ENCODE measurements at places on chromosomes 13 and 19.

GRCh38 chr13:110555601-110556223, 5.8 kb downstream of the RAB20 start:
- DNase-seq: no peak

- DNase-seq: no peak
Measured at GRCh38 chr19:45816236-45817009, 1.3 kb upstream of the RSPH6A start.

DNA sequence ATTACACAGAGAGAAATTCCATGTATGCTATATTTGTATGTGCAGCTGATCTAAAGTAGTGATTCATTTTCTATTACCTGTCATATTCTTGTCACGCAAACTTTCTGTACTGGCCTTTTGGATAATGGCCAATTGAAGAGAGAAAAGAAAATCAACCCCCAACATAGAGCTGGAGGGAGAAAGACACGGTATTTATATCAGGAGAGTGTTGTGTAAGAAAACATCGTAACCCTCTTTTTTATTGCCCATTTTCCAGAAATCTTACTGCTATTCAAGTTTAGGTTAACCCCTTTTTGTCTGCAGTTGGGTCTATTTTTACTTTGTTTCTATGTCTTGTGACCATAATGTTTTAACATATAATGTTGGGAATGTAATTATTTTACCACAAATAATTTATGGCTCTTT, 27.9 kb downstream of the DGKH start:
- DNase-seq: no peak

DNA sequence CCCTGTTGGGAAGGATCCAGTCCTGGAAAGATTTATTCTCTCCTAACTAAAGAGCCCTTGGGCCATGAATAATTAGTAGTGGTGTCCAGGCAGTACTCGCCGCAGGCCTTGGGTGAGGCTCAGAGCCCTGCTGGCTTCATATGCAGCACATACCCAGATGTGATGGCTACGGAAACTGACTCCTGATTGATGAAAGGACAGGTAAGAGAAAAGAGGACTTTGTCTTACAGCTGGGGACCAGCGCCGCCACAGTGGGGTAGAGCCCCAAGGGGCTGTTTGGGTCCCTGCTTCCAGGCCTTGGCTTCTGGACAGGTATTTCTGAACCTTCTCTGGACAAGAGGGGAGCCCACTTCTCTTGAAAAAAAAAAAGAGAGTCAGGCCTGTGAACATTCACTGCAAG, 1680.8 kb downstream of the EFNB2 start:
- DNase-seq: no peak

DNA sequence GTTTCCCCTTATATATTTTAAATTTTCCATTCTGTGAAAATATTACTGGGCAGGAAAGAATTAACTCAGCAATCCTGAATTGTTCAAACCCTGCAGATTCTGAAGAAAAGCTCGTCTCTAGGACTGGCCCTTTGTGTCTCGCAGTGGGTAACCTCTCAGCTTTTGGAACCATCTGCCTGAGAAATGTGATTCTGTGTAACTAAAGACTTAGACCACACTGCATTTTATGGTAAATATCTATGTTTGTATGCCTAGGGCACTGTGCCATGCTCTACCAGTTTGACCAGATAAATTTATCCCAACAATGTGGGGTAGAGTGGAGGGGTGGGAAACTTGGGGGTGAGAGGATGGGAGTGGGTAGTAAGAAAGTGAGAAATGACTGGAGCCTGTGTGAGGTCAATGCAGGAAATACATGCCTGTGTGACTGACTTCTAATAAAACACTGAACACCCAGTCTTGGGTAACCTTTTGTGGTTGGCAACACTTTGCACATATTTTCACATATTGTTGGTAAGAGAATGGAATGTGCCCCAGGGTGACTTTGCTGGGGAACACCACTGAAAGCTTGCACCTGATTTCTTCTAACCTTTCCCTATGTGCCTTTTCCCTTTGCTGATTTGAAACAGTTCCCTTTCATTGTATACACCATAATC, 1181.9 kb downstream of the OLFM4 start:
- no peak for DNase-seq

- no peak for DNase-seq
Measured at GRCh38 chr13:53191091-53191490, 162.5 kb downstream of the OLFM4 start.

DNA sequence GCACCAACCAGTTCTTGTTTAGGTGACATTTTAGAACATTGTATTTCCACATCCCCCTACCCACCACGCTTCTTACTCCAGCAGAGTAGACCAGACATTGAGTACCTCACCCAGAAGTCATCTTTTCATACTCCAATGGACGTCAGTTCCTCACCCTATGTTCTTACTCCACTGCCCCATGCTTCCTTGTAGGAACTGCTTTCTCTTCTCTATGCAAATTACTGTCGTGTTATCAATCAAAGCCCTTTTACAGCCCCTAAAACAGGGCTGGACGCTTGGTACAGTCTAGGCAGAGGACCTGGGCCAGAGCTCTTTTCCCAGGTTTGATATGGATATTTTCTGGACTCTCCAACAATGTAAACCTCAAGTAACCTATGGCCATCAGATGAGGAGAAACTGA, 58.2 kb downstream of the USP12 start:
- no peak for DNase-seq

GRCh38 chr13:45527699-45528462, 63.1 kb downstream of the COG3 start:
- DNase-seq: no peak

DNA sequence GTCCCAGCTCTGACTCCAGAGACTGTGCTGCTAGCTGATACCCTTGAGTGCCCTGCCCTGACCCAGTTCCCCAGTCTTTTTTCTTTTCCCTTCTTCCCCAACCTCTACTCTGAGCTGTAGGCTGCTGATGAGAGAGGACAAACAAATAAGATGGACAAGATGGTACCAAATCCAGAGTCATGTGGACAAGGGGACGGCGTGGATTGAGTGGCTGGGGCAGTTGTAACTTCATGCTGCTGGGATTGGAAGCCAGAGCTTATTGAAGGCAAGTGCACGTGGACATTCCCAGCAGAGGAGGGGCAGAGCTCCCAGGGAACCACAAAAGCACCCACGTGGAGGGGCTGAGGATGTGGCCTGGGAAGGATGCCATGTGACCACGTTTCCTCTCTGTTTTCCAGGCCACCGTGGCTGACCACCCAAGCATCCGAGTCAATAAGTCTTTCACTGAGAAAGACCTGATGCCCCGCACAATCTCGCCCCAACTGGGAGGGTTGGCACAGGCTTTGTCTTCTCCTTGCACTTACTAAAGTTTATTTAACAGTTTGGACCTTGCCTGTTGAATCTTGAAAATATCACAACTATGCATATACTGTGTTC, 323.3 kb upstream of the ZNF507 start:
- DNase-seq: no peak

DNA sequence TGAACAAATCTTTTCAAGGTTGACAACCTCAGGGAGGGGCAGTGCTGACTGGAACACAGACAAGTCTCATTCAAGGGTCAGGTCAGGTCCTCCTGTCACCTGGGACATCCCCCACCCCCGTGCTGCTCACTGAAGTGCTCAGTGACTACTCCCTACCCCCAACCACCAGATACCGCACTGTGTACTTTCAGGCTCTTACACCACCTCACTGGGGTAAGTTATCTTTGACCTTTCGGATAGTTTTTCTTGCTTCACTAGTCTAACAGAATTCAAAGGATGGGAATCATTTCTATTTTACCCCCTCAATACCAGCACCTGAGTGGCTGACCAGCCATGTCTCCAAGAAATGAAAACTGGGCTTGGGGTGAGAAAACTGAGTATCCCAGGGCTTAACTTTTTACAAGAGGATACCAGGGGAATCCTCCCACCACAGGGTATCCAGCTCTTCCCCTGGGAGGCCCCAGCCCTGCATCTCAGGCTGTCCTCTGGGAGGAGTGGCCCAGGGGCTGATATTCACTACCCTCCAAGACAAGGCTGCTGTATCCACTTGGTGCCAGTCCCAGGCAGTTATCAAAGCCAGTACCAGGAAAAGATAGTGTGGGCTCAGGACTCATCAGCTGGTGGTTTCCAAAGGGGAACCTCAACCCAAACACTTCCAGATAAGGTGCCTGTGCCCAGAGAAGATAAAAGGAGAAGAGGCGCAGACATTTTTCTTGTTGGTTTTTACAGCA, 2.1 kb downstream of the ZNF563 start:
- no peak for DNase-seq

GRCh38 chr13:47277774-47278173, 380.9 kb upstream of the HTR2A start:
- DNase-seq: no peak

DNA sequence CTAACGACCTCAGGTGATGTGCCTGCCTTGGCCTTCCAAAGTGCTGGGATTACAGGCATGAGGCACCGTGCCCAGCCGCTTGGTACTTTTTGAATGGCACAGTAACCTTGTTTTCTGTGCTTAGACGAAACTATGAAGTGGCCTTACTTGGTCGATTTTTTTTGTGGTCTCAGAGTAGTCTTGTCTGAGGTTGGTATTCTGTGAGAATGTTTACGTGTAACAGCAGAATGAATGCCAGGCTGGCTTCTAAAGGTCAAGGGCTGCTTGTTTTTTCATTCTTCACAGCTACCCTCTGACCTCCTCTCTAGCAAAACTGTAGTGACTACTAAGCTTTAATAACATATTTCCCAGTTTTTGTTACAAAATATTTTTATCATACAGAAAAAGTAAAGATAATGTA, 313.3 kb downstream of the GPC6 start:
- no peak for DNase-seq

- DNase-seq: no peak
Measured at GRCh38 chr13:42821437-42821836, 40.1 kb downstream of the FAM216B start.

DNA sequence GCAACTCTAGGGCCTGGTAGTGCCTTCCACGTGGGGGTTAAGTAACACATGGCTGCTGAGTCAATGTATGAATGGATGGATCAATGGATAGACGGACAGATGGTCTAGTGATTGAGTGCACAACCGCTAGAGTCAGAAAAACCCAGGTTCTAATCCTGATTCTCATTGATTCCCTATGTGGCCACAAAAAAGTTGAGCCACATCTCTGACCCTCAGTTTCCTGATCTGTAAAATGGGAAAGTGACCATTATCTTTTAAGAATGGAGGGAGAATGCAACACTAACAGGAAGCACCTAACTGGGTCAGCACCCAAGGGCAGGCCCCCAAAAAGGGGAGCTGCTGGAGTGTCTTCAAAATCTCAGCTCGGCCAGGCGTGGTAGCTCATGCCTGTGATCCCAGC, 2.6 kb downstream of the SMIM7 start:
- no peak for DNase-seq

DNA sequence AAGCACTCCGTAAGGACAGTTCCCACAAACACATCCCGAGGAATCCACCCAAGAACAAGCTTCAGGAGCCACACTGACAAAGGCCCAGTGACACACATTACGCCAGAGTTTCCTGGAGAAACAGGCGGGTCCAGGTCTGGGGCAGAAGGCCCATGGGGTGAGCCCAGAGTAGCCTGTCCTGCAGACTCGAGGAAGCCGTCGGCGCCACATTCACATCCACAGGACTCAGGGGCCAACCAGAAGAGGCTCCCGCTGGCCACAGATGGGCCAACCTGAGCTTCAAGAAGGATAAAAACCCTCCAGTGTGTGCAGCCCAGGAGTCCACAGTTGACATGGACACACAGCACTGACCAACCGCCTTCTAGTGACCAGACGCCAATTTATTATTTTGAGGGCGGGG, 31.3 kb downstream of the GRTP1 start:
- no peak for DNase-seq

- DNase-seq: no peak
Measured at GRCh38 chr13:28607187-28607955, 51.6 kb upstream of the POMP start.

GRCh38 chr19:5667751-5668271, 12.5 kb downstream of the MICOS13 start:
- no peak for DNase-seq

DNA sequence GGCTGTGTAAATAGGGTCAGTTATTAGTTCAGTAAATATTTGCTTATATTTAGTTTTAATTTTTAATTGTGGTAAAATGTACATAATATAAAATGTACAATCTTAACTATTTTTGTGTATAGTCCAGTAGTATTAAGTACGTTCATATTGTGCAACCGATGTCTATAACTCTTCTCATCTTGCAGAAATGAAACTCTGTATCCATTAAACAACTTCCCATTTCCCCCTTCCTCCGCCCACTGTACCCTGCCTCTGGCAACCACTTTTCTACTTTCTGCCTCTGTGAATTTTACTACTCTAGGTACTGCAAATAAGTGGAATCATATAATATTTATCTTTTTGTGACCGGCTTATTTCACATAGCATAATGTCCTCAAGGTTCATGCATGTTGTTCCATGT, 24.4 kb downstream of the UBAC2 start:
- DNase-seq: no peak

DNA sequence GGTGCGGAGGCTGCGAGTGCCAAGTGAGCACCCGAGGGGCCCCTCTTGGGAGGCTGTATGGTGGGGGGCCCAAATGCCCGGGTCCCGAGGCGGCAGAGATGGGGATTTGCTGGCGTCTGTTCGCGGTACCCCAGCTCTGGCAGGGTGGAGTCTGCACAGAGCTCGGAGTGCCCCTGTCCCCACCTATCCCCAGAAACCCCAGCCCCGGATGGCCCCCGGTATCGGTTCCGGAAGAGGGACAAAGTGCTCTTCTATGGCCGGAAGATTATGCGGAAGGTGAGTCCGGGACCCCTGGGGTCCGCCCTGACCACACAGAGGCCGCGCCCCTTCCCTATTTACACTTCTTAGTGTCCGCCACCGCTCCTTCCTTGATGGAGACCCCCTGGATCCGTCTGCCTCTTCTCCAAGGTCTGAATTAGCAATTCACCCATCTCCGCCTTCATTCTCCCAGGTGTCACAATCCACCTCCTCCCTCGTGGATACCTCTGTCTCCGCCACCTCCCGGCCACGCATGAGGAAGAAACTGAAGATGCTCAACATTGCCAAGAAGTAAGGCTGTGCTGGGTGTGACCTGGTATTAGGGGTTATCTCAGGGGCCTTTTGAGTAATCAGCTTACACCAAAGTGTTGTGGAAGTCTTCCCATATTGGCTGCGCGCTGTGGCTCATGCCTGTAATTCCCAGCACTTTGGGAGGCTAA, 630 bp downstream of the PNPLA6 start:
- DNase-seq: no peak

DNA sequence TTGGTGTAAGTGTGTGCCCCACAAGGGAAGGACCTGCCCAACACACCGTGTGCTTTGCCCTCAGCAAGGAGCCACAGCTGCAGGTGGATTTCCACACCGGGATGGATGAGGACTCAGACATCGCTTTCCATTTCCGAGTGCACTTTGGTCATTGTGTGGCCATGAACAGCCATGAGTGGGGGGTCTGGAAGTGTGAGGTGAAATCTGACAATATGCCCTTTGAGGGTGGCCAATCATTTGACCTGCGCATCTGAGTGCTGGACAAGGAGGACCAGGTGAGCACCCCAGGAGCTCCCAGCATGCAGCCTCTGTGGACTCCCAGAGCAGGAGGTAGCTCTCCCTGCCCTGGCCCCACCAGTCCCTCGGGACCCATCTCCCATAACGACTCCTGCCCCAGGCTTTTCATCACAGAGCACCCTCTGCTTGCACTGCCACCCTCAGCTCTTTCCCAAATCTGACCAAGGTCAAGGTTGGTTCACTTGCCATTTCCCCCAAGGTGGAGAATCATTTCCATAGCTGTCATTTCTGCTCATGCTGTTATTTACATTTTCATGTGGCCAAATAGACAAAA, 13.2 kb upstream of the EID2 start:
- DNase-seq: no peak
